ENCODE measurements at places on chromosomes 6 and 20.

DNA sequence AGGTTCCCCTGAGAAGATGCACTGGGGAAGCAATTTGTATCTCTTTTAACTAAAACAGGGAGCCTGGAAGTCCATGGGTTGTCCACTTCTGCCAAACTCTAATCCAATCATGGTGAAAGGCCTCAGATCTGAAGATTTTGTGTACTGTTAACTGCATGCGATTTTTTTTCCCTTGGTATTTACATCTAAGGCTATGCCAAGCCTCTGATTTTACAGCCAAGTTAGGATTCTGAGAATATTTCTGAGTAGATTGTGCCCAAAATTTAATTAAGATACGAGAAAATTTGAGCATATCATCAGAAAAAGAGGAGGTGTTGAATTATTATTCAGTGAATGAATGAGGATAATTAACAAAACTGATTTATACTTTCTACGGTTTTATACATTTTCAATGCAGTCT, 34.0 kb downstream of the BTBD3 start:
- DNase-seq, result no peak

- no peak for DNase-seq
These were observed 94.4 kb upstream of the SIRPA start for GRCh38 chr20:1800777-1801176.

DNA sequence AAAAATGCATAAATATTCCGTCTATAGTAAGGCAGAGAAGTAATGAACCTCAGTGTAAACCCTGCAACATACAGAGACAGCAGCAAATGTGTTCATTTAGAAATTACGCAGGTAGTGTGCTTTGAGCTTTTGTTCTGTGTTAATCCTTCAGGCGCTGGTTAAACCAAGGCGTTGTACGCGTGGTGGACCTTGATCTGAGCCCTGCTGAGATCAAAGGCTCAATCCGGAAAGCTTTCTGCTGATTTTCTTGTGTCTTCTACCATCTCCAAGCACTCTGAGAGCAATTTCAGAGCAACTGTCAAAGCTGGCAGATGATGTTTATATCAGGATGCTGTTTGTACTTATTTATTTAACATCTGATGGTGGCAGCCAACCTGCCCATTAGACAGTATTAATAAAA, 382.8 kb downstream of the CDH26 start:
- DNase-seq, result no peak

- no peak for DNase-seq
These were observed 170.1 kb downstream of the LRFN2 start for GRCh38 chr6:40417031-40417430.

GRCh38 chr20:25690427-25690826, 6.2 kb downstream of the ZNF337 start:
- DNase-seq, result no peak

GRCh38 chr6:170134031-170134470, 156.8 kb downstream of the DLL1 start:
- DNase-seq, result no peak

GRCh38 chr6:151729829-151730495, 77.5 kb upstream of the ESR1 start:
- no peak for DNase-seq

DNA sequence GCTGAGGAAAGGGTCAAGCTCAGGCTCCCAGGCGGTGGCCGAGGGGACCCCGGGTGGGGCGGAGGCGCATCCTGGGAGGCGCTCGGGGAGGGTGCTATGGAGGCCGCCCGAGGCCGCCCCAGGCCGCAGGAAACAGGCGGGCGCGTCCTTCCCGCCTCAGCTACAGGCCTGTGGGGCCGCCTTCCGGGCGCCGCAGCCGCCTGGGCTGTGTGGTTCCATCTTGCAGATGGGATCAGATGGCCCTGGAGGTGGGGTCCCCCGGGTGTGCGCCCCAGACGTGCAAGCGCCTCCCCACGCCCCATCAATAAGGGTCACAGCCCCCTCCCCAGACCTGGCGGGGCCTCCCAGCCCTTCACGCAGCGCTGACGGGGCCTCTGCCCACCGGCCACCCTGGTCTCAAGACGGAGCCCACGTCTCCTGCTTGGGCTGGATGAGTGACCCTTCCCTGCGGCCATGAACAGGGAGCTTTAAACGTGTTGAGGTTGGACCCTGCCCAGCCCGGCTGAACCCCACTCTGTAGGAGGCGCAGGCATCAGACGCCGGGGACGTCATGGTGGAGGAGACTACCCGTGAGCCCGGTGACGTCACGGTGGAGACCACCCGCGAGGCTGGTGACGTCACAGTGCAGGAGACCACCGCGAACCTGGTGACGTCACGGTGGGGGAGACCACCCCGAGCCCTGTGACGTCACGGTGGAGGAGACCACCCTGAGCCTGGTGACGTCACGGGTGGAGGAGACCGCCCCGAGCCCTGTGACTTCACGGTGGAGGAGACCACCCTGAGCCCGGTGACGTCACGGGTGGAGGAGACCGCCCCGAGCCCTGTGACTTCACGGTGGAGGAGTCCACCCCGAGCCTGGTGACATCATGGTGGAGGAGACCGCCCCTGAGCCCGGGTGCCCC, 267.0 kb downstream of the DLL1 start:
- DNase-seq, result no peak

GRCh38 chr6:111871725-111872400, 1.4 kb downstream of the FYN start:
- peak; percentile 38 for DNase-seq

DNA sequence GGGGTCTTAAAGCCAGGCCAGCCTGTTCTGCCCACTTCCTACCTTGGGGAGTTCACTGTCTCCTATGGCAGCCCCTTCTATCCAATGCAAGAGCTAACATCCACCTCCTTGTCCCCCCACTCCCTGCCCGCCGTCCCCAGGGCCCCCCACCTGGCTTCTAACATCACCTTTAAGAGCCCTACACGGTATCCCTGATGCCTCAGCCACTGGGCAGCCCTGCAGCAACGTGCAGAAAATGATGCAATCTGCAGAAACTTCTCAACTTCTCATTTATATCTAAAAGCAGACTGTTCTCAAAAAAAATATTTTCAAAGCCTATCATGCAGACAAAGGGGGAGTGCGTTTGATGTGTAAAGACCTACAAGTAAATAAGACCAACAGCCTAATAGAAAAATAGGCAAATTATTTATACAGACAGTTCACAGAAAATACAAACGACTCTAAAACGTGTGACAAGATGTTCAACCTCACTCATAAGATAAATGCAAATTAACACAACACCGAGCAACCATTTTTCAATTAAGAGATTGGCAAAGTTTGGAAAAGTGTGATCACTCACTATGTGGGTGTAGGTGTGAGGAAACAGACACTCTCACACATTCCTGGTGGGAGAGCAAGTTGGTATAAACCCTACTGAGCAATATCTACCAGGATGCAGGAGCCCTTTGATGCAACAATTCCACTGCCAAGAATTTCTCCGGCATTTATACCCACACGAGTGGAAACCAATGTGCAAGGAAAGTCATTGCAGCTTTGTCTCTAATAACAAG, 15.1 kb upstream of the HCK start:
- DNase-seq, result no peak

- peak; percentile 30 for DNase-seq
These were observed 134.4 kb downstream of the ARHGAP18 start for GRCh38 chr6:129575378-129576118.

DNA sequence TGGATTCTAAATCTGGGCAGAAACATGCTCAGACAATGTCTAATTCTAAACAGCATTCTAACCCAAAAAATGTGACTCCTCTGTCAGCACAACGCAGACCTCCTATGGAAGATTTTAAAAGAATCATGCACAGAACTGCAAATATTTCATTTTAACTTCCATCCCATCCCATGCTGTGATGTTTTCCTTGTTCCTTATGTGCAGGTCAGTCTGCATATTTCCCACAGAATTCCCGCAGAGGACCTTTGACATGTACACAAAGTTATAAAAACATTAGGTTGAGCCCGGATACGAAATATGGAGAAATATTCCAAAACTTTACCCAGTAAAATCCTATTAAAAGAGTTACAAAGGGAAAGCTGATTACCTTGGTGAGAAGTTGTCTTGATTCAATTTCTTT, 467.1 kb upstream of the EPHA7 start:
- no peak for DNase-seq

DNA sequence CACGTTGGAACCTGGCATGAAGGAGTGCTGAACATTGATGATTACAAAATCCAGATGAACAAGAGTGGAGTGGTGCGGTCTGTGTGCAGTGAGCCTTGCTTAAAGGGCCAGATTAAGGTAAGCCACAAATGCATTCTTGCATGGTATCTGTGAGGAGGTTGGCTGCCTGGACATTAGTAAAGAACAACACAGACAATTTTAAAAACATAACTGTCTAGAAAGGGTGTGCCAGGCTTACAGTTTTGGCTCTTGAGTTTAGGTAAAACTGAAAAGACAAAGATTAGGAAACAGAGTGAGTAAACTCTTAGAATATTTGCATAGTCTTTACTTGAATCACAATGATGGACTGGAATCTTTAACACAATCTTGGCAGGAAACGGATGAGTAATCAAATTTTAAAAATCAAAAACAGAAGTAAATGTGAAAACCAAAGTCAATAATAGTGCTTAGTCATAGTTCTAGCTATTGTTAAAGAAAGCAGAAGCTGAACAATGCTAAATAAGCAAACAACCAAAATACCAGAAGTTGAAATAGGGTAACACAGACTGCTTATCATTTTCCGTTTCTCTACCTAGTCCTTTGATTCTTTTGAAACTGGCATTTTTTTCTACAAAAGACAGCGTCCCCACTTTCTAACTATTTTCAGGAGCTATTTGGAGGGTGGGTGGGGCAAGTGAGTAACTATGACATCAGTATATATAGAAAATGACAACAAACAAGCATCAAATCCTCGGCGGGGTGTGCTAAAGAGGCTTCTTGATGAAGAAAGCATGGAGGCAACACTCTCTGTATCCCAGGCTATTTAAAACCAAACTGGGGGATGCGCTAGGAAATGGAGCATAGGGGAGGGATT, 185.8 kb upstream of the RAB32 start:
- DNase-seq, result peak; percentile 73

DNA sequence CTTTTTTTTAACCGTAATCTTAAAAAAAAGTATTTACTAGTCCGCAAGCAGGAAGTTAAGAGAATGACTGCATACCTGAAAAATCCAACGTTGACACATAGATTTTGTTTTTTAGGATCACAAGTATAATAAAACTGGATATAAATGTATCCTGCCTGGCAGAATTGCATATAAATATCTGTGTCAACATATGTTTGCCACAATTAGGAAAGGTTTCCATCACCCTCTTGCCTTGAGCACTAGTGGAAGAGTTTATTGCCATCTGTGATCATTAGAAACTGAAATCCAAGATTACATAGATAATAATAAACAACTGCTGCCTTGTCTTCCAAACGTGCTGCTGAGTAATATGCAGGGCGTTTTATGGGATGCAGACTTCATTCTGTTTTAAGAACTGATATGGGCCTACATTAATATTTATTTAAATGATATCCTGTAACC, 27.9 kb downstream of the PLEKHG1 start:
- peak; percentile 76 for DNase-seq

GRCh38 chr20:60060593-60060992, 102.4 kb downstream of the CDH26 start:
- DNase-seq, result no peak

GRCh38 chr6:80245043-80245442, 138.6 kb downstream of the BCKDHB start:
- DNase-seq, result no peak

GRCh38 chr20:51803148-51803854, 980 bp upstream of the SALL4 start:
- DNase-seq, result peak; percentile 44

- DNase-seq, result no peak
These were observed 25.5 kb upstream of the SERINC3 start for GRCh38 chr20:44547419-44547818.

GRCh38 chr6:30942338-30943060, 1.7 kb downstream of the MUCL3 start:
- DNase-seq, result peak; percentile 15

DNA sequence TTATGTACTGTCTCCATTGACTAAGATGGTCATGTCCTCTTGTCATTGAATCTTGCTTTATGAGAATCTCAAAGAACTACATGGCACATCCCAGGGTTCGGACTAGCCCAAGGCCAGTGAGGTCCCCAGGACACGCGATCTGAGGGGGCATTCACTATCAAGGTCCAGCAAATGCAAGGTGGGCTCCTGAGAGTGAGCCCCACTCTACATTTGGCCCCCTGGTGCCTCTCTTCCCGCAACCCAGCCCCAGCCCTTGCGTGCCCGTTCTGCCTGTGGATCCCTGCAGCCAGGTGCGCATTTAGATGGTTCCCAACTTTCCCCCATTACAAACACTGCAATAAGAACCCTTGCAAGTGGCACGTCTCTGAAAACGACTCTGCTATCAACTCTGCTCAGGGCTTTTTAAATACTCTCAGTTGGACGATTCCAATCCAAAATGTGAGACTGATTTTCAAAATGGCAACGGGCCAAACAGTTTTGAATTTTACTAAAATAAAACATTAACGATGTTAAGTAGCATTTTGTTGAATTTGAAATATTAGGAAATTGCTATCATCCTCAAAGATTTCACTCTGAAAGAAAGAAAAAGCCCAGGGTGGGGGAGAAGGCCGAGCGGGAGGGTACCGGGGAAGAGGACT, 59.6 kb downstream of the NFATC2 start:
- no peak for DNase-seq

DNA sequence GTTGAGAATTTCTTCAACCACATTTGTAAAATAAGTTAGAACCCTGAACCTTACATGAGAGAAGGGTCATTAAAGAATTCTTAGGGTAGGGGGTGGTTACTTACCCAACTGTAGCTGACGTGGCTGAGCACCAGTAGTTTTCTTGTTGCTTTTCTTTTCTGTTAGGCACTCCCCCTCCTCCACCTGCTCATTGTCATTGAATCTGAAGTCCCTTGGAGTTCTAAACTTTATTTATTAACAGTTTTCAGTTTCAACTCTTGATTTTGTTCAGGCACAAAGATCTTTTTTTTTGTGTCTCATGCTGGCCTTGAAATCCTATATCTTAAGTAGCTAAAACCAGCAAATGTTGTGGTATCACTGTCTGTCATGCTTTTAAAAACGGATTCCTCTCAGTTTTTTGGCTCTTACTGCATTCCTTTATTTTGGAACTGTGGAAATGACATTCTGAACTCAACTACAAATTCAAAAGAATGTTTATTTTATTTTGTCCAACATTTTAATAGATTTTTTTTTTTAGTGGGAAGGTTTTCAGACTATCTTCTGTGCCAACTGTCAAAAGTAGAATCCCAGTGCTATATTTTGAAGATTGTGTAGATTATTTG, 465.2 kb downstream of the PHF3 start:
- DNase-seq, result no peak

DNA sequence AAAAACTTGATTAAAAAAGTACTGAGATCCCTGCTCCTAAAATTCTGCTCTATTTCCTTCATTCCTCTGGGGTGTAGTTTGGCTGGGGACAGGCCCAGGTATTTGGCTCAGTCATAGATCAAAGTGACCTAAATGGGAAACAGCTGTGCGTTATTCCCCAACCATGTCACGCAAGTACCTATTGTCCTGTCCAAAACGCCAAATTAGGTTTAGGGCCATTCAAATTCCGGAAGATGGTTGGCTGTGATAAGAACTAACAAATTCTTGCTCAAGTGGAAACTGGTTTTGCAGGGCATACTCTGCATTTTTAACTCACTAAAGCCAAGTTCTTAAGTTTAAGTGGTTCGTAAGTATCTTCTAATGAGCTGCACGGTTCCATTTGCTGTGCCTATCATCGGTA, 147.6 kb upstream of the TMEM170B start:
- no peak for DNase-seq

- DNase-seq, result no peak
These were observed 259.4 kb upstream of the STXBP5 start for GRCh38 chr6:146944809-146945208.

Data from muscle of back (tissue), 13 donors.